MG63 (cell line): ENCODE measurements at places on chromosomes 7 and 10.

DNA sequence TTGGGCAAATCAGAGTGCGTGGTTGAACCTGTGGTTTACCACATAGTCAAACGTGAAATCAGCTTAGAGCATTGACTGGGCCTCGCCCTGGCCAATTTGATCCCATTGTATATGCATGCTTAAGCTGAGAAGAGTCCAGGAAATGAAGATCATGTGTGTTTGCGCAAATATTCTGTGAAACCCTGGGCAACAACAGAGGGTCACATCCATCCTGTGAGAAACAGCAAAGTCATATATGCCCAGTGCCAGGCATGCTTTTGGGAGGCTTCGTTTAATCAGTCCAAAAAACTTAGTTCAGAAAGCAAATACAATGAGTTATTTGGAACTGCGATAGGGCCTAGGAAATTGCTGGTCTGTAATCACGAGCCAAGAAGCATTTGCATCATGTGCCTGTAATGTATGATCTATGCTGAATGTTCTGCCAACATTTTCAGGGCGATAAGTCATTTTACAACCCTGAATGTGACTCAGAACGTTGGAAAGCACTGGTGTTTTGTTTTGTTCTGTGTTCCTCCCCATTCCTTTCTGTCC, 412.1 kb upstream of the CELF2 start:
- peak; percentile 90 for DNase-seq

GRCh38 chr10:75179657-75180177, 30.9 kb upstream of the VDAC2 start:
- DNase-seq, result no peak

DNA sequence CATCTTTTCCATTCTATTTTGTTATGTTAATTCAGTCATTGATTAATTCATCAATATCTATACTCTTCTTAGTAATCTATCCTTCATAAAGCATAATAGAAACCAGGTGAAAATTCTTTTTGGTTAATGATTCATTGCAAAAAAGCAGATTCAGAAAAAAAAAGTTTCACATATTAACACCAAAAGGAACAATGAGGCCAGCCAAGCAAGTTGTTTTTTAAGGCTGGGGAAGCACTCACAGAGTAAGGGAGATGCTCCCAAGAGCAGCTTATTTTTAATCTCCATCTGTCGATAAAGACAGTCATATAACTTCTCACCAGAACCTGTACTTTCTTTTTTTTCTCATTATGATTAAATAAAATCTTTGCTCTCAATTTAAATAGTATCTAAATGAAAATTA, 95.8 kb downstream of the CACNA2D1 start:
- no peak for DNase-seq

DNA sequence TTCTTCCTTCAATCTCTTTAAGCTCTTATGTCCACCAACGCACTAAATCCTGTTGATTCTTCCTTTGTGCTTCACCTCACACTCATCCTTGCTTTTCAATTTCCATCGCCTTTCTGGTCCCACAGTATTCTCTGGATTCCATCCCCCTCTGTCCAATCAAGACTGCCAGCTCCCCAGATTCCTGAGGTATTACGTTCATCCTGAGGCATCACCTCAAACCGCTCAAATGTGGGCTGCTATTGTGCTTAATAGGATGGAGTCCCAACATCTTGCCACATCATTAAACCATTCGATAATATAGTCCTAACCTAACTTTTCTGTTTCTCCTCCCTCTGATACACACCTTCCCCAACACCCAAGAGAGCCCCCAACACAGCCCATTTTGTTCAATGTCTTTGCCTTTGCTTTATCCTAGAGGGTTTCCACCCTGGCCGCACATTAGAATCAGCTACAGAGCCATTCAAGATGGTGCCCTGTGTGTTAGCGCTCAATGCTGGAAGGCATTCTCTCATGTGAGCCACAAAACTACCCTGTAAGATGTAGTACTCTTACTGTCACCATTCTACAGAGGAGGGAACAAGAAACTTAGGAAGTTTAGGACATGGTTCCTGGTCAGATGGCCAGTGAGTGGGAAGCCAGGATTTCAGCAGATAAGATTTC, 79.5 kb upstream of the LEP start:
- no peak for DNase-seq

GRCh38 chr10:71393841-71394475, 2.8 kb upstream of the CDH23 start:
- no peak for DNase-seq

DNA sequence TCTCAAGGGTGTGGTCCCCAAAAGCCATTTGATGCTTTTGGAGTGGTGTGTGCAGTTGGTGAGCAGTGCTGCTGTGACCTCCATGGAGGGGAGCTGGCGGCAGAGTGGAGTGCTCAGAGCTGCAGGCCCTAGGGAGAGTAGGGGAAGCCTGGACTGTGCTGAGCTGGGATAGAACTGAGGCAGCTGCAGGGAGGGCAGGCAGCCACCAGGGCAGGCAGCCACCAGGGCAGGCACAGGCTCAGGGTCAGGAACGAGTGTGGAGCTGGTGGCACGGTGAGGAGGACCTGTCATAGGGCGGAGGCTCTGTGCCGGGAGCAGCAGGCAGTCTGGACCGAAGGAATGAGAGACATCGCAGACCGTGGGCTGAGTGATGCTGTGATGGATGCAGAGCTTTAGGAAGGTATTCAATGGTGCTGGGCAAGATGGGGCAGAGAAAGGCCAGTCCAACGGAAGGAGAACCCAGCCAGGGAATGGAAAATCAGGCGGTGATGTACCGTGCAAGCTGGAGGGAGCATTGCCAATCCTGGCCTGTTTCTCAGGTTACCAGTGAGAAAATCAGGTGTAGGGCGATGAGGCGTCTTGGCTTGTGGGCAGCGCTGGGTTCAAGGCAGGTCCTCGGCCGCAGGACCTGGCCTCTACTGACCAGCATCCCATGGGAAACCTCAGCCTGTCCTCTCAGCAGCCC, 152.6 kb downstream of the CAMK1D start:
- no peak for DNase-seq

DNA sequence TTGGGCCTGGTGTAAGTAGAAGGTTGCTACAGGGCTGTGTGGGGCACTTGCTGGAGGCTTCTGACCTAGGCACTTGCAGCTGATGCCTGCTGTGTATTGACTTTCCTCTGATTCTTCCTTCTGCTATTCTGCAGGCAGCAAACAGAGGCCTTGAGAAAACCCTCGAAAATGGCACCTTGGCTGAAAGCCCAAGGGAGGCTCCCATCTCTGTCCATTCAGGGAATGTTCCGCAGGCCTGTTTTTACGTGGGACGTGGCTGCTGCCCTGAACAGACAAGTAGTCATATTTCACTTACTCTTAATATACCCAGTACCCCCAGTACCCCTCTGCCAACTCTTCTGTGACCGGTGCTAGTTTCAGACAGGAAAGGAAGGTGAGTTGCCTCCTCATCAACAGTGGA, 664.7 kb downstream of the INHBA start:
- no peak for DNase-seq

- no peak for DNase-seq
These were observed 52.9 kb downstream of the AUTS2 start for GRCh38 chr7:69651101-69651590.

- DNase-seq, result no peak
These were observed 3.6 kb downstream of the PRKAR2B start for GRCh38 chr7:107047902-107048782.

- DNase-seq, result no peak
These were observed 155.3 kb downstream of the SND1 start for GRCh38 chr7:127807340-127807739.

DNA sequence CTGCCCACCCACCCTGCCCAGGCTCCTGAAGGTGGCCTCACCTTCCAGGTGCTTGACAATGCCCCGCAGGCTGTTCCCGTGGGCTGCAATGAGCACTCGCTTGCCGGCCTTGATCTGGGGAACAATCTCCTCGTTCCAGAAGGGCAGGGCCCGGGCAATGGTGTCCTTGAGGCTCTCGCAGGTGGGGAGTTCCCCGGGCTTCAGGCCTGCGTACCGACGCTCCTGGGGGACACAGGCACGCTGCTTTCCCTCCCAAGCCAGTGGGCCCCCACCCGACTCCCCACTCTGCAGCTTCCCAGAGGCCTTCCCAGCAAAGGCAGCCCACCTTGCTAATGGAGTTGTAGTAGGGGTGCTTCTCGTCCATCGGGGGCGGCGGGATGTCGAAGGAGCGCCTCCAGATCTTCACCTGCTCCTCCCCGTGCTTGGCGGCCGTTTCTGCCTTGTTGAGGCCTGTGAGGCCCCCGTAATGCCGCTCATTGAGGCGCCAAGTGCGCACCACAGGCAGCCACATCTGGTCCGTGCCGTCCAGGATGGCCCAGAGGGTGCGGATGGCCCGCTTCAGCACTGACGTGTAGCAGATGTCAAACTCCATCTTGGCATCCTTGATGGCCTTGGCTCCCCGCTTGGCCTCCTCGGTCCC, 456 bp downstream of the PGAM2 start:
- DNase-seq, result no peak

- DNase-seq, result no peak
These were observed 95.0 kb upstream of the AGBL3 start for GRCh38 chr7:134891262-134891695.

DNA sequence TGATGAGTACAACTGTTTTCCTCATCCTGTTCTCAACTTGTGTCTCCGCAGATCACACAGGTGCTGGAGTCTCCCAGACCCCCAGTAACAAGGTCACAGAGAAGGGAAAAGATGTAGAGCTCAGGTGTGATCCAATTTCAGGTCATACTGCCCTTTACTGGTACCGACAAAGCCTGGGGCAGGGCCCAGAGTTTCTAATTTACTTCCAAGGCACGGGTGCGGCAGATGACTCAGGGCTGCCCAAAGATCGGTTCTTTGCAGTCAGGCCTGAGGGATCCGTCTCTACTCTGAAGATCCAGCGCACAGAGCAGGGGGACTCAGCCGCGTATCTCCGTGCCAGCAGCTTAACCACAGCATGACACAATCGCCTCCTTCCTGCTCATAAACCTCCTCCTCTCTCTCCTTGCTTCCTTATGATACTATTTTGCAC, 126.7 kb upstream of the PRSS58 start:
- peak; percentile 87 for DNase-seq

GRCh38 chr7:30472784-30473775, 5.5 kb downstream of the NOD1 start:
- DNase-seq, result peak; percentile 76

DNA sequence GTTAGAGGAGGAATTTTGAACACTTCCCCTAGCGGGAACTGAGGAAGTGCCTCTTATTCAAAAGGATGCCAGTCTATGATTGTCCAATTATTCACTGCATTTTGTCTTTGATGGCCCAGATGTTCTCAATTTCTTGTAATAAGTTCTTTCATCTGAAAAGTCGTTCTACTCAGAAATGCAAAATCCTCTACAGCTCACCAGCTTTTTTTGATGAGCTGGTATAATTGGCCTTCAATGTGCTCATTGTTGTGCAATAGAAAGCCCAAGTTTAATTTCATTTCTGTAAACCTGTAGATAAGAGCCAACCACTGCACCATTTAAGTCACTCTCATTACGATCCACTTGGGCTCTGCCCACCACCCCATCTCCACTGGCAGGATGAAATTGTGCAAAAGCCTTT, 978.7 kb upstream of the AUTS2 start:
- no peak for DNase-seq

DNA sequence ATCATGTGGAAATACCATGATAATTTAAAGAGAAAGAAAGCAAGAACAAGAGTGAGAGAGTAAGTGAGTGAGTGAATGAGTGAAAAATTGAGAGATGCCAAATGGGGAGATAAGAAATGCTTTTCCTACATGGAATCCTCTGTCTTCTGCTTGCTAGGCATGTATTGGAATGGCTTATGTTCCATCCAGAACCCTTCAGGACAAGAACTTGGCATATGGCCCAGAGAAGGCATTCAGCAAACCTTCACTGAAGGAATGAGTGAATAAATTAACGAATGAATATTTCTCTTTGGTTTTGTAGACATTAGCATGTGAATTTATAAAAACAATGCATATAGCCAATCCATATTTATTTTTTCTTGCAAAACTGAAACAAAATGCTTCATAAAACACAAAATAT, 162.2 kb downstream of the LRRTM3 start:
- no peak for DNase-seq

DNA sequence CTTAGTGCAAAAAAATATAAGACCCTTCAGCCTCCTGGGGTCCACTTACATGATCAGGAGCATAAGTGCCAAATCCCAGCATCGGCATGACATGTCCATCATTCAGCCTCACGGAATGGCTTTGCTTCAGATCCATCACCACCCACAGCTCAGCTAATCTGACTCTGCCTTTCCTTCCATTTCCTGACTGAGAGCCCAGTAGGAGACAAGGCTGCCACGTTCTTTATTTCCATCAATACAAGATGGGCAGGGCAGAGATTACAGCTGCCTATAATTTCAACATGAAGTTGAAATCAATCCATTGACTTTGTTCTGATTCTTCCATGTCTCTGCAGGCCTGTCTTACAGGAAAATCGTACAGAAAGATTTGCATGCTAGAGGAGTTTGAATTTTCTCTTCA, 76.4 kb upstream of the UCN3 start:
- no peak for DNase-seq

DNA sequence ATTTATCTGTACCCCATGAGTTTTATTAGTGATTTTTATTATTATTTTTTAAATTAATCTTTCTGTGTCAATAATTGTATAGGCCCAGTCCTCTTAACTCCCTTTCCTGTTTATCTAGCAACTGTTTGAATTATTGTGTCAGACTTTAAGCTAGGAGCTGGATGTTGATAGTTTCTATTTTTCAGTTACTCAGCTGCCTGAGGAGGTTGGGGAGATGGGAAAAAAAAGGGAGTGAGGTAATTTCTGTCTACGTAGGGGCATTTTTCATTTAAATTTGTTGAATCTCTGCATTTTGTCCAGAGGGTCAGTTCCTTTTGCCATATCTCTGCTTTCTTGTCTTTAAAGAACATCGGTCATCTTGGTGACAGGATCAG, 5.0 kb upstream of the ZNF518A start:
- DNase-seq, result no peak

GRCh38 chr7:54955696-54956420, 63.0 kb upstream of the EGFR start:
- DNase-seq, result peak; percentile 21

GRCh38 chr7:137839903-137840779, 6.6 kb downstream of the DGKI start:
- DNase-seq, result no peak

DNA sequence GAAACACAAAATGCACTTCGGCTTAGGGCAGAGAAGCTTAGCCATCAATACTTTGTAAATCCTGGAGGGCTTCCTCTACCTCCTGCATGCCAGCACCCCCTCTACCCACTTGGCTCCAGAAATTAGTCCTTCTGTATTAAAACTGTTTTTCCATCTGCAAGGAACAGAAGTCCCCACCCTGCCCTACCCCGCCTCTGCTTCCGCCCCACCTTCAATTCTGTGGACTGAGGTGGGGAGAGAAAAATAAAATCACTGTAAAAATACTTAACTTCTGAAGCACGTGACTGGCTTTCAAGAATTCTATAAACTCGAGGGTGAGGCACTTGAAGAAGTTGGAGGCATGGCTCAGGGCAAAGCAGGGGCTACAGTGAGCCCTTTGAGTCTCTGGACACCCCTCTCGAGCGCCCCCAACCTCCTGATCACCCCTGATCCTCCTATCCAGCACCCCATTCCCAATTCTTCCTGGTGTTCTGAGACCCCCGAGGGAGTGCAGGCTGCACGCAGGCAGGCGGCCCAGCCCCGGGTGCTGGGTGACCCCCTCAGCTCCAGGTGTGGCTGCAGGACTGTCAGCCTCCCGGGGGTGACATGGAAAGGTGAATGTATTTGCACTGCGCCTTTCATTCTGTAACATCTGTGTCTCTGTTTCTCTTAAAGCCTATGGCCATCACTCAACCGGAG, 7.3 kb upstream of the KIAA1217 start:
- no peak for DNase-seq

GRCh38 chr7:146375170-146375569, 258.6 kb downstream of the CNTNAP2 start:
- peak; percentile 0 for DNase-seq

GRCh38 chr10:85620807-85621206, 745.8 kb downstream of the GRID1 start:
- DNase-seq, result no peak
